ENCODE measurements at places on chromosomes 2 and 18.
A peak's percentile ranks its signal among the peaks of the same experiment; 100 is the strongest.

DNA sequence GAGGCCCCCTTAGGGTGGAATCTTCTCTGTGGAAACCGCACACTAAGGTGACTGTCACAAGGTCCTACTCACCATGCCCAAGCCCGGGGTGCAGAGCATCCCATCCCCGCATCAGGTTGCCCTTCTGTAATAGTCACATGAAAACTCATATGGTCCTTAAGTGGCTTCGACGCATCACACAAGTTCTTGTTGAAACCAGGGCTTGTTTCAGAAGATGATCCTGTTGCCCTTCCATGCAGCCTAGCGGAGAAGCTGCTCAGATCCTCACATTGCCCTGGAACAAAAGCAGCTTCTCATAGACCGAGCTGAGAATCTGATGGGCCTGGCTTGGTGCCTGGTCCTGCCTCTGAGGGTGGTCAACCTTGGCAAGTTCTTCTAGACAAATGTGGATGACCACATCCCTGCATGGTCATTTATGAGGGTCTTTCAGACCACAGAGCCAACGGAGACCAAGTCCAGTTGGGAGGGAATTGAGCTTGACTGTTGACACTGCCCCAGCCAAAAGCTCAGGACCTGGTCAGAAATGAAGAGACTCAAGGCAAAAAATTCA lies 54.1 kb downstream of the PDCL3 start:
- no peak for DNase-seq

GRCh38 chr18:52334896-52335295 lies 5.1 kb upstream of the DCC start:
- peak; percentile 62 for DNase-seq

DNA sequence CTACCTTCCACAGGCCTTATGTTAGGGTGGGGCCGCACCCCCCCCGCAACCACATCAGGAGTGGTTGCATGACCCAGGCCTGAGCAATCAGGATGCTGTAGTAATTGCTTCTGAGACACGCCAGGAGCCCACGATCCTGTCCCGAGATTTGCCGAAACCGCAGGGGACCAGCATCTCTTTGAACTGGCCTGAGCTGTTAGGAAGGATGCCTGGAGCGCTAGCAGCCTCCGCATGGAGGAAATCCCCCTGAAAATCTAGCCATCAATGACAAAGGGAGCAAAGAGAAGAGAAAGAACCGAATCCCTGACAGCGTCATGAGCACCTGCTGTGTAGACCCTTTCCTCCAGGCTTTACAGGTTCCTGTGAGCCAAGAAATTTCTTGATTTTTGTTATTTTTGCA lies 8.7 kb upstream of the TEX44 start:
- no peak for DNase-seq

GRCh38 chr18:79874553-79875530 lies 76.6 kb downstream of the SLC66A2 start:
- DNase-seq: no peak

DNA sequence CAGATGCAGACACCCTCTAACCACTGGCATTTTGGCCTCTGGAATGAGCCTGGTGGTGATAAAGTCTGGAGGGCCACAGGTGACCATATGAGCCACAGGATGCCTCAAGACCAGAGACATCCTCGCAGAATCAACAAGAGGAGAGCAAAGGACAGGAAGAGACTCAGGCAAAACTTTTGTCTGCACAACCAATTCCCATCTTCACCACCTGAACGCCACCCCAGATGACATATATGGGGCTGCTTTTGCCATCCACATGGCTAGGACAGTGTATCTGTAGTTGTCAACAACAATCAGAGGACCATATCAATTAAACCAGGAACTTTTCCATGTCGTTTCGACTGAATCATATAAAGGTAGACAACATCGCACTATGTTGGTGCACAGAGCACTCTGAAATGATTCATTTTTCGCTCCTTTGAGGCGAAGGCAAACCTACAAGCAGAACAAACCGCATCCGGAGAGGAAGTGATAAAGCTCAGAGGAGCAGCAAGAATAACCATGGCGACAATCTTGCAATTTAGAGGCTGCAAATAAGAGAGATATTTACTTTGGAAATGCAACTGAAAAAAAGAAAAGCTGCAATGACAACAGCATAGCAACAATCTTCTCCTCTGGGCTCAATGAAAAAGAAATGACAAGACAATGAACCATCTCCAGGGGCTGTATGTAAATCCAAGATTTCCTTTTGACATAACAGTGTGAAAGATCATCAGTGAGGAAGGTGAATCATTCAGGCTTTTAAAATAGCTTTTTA lies 204.5 kb downstream of the ARL4C start:
- DNase-seq: no peak

DNA sequence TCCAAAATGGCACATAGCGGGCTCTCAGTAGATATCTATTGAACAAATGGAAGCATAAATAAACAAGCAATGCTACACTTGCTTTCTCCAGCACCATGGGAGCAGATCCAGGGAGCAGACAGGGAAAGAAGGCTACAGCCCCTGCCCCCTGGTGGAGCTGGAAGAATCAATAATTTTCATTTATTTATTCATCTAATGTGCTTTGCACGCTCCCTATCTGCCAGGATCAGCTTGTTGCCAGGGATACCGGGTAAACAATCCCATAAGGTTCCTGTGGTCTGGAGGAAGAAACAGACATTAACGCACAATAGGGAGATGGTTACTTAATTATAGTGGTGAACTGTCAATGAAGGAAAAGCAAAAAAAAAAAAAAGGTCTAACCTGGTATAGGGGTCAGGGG lies 40.1 kb upstream of the CLASP1 start:
- peak; percentile 66 for DNase-seq

- DNase-seq: no peak
These were observed 17.3 kb downstream of the BIN1 start for GRCh38 chr2:127089478-127090235.

DNA sequence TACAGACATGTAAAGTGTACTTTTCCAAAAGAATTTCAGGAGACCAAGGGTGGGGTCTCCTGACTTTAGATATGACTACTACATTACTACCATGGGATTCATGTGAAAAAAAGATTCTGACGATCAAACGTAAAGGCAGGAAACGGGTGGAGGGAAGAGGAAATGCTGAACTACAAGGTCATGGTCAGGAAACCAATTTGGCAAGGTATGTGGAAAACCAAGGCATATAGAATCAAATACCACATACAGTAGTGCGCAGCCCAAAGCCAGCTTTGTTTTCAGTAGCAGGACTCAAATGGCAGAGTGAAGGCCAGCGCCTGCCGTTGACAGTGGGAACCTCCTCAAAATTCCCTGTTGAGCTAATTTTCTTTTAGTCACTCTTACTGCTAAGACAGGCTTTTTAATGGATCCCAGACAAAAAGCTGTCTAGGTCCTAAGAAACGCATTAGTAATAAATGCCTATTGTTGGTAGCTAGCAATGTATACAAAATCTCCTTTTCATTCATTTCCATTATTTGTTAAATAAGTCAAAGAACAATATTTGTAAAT lies 57.6 kb upstream of the SERTAD2 start:
- DNase-seq: no peak

GRCh38 chr2:213036836-213037235 lies 114.6 kb downstream of the IKZF2 start:
- DNase-seq: peak; percentile 59

GRCh38 chr2:177501186-177501585 lies 108.6 kb downstream of the AGPS start:
- no peak for DNase-seq

DNA sequence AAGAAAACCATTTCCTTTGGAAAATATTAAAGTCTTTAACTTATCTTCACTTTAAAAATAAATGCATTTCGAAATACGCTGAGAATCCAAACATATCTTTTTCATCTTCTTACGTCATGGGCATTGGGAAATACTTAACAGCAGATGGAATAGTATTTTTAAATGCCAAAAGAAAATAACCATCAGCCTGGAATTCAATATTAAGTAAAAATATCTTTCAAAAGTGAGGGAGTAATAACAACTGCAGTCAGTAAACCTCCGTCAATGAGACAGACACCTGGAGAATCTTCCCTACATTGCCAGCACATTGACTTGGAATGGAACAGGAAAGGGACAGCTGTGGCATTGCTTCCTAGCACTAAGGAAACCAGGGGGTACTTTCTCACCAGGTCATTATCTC lies 290.4 kb upstream of the TNP1 start:
- DNase-seq: peak; percentile 56

GRCh38 chr2:198587240-198587639 lies 782.8 kb downstream of the PLCL1 start:
- no peak for DNase-seq

DNA sequence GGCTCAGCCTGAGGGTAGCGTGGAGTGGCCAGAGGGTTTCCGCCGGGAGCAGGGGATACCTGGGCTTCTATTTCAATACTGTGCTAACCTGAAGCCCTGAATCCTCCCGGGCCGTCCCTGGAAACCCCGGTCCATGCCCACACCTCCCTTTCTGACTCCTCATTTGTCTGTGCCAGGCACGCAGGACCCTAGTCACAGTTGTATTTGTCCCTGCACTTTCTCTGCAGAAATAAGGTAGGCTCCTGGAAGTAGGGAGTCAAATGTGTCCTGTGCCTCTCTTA lies 418.8 kb upstream of the HS6ST1 start:
- DNase-seq: no peak

GRCh38 chr2:19847486-19847885 lies 54.3 kb downstream of the TTC32 start:
- no peak for DNase-seq

GRCh38 chr18:47461977-47462376 lies 210.5 kb upstream of the SKOR2 start:
- no peak for DNase-seq

- no peak for DNase-seq
These were observed 133.0 kb upstream of the SLC14A2 start for GRCh38 chr18:45482286-45482685.

- no peak for DNase-seq
These were observed 24.4 kb downstream of the CAPN14 start for GRCh38 chr2:31192851-31193392.

DNA sequence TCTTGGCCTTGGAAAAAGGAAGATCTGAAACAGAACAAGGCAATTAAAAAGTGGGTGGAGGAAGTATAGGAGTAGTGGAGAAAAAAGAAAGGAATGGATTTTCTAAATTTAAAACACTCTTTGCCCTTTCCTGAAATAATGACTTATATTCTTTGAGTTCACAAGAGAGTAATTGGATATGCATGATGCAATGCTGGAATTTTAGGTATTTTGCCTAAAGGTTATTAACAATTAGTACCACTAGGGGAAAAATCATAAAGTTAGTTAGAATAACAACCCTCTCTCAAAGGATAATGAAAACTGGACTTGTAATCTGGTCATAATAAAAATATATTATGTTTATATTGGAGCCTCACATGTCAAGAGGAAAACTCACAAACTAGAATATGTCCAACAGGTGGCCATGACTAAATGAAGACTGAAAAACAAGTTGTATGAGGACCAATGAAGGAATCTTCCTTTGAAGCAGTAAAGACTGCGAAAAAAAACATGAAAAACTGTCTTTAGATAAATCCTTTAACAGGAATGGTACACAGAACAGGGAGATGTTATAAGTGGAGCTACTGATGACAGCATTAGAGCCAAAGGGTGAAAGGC lies 281.8 kb downstream of the NCKAP5 start:
- DNase-seq: peak; percentile 8

DNA sequence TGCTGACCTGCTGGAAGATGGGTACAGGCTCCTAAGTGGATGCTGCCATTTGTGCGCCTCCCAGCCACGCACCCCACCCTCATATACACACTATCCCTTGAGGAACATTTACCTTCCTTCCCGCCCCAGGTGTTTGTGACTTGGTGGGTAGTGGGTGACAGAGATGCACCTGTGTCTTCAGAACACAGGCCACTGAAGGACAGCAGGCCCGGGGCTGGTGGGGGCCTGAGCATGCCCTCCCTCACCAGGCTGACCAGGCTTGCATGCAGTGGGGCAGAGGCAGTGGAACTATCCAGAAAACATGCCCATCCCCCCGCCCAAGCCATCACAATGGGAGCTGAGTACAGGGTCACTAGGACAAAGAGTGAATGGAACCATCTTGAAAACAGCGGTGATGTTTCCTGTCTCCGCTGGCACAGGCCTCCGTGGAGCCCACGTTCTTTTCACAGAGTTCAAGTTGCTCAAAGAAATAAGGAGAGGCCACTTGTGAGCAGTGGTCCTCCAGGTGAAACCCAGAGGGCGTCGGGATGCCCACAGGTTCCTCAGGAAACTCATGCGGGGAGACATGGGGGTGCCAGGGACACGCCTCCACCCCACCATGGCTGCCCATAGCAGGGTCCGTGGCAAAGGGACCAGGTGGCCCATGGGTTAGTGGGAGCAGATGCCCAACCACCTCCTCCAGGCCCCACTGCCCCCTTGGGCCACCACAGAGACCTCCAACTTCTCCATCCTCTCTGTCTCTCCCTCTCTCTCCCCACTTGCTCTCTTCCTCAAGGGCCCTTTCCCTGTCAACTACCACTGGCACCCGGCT lies 90.9 kb downstream of the MALT1 start:
- DNase-seq: no peak

Data from AG10803 (cell line).